H54 (cell line): ENCODE measurements at places on chromosomes 11 and 22.

GRCh38 chr22:27510024-27510423, 291.5 kb downstream of the MN1 start:
- no peak for DNase-seq

GRCh38 chr11:69319255-69320106, 25.5 kb downstream of the MYEOV start:
- no peak for DNase-seq

DNA sequence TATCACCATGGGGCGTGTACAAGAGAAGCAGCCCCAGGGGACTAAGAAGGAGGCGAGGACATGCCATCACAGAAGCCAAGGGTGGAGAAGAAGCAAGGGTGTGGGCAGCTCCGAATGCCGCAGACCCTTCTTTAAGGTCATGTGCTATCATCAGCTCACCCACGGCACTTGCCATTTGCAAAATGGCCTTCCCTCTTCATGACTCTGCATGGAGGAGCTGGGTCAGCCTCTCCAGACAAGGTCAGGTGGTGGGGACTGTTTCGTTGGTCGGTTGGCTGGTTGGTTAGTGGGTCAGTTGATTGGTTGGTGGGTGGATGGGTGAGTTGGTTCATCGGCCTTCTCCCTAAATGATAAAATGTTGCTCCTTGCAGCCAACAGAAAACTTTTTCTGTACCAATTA, 622.5 kb downstream of the TBC1D22A start:
- DNase-seq: no peak

DNA sequence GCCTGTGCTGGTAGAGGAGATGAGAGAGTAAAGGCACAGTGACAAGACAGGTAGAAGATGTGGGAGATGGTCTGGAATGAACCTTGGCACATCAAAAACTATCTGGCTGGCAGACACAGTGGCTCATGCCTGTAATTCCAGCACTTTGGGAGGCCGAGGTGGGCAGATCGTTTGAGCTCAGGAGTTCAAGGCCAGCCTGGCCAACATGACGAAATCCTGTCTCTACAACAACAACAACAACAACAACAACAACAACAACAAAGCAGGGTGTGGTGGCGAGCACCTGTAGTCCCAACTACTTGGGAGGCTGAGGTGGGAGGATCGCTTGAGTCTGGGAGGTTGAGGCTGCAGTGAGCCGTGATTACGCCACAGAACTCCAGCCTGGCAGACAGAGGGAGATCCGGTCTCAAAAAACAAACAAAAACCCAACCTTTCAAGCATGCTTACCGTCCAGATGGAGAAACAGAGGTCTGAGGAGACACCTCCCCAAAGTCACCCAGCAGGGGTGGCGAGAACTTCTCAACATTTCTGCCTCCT, 11.8 kb downstream of the KCTD21 start:
- DNase-seq: no peak

GRCh38 chr11:124896821-124897391, 759 bp downstream of the ROBO4 start:
- no peak for DNase-seq

- DNase-seq: no peak
Observed at GRCh38 chr11:82043316-82043715, 690.3 kb downstream of the FAM181B start.

DNA sequence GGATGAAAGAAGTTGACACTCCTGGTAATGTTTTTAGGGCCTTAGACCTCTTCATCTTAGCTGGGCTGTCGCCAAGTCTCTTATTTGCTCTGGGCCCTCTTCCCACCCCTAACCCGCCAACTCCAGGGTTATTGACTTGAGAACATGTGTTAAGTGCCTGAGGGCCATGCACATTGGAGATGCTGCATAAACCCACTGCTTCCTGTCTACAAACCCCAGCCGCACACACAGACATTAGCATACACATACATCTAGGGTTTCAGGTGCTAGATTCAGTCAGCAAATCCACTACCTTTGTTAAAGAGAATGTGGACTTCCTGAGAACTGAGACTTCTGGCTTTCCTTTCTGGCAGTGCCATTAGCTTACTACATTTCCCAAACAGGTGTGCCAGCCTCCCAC, 817 bp downstream of the PANX3 start:
- DNase-seq: no peak

- no peak for DNase-seq
Observed at GRCh38 chr11:93249459-93250220, 51.8 kb upstream of the SLC36A4 start.

DNA sequence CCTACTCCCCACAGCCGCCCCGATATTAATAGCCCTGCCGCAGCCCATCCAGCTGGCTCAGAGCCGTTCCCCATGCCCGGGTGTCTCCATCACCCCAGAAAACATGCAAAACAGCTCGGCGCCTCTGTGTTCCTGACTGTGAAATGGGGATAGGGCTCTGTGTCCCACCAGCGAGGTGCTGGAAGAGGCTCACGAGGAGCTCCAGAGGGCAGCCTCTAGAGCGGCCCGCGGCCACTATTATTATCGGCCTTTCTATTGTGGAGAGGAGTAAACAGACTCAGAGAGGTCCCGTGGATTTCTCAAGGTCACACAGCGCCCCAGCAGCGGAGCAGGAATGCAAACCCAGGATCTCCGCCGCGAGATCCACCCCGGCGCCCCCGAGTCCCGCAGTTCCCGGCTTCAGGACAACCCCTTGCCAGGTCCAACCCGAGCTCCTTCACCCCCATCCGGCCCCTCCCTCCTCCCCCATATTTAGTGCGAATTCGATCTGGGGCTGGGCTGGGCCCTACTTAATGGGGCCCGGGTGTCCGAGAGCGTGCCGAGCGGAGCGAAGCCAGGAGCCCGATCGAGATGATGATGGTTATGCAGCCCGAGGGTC, at the start of gene ACTN3:
TSS of gene ACTN3 (plus strand) at position 536 of the 598 bp plus-strand sequence. CDS start at position 571, 35 bp downstream.
- no peak for DNase-seq

DNA sequence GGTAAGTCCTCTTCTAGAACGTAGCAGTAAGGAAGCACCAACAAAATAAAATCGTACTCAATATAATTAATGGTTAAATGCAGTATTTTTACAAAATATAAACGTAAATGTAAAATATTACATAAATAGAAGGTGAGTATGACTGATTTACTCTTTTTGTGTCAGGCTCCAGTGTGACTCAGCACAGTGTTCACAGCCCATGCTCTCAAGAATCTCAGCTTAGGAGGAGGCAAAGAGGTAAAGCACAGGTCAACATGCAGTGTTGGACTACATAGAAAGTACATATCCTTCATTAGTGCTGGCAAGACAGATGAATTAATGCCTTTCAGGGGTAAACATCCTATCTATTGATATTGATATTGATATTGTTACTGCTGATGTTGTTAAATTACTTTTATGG, 2050.6 kb upstream of the RAG2 start:
- DNase-seq: no peak

GRCh38 chr11:17272801-17273200, 3.7 kb upstream of the NUCB2 start:
- DNase-seq: no peak

DNA sequence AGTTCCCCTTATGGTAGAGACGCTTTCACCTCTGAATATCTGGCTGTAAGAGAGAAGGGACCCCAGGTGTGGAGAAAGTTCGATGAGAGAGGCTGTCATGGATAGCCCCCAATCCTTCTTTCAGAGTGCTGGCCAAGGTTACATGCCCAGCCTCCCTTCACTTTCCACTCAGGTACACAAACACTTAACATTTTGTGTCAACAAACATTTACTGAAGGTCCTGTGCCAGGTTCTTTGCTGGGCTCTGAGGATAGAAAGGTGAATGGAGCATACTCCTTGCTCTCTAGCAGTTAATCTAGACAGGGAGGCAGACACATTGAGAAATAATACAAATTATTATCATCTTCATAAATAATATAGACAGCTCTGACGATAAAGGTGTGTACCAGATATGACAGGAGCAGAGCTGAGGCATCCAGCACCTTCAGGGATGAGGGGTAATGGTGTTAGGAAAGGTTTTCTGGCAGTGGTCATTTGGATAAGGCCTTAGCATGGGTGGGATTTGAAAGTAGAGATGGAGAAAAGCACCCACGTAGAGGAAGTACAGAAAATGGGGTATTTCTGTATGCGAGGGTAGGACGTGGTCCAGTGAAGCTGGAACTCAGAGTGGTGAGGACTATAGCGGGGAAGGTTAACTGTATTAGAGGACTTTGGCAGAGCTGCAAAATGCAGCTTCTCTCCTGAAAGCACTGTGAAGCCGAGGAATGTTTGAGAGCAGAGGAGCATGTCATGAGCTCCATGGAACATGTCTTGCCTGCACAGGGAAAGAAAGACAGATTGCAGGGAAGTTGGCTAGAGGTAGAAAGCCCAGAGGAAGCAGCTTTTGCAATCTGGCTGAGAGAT, 19.6 kb downstream of the PPFIBP2 start:
- no peak for DNase-seq

DNA sequence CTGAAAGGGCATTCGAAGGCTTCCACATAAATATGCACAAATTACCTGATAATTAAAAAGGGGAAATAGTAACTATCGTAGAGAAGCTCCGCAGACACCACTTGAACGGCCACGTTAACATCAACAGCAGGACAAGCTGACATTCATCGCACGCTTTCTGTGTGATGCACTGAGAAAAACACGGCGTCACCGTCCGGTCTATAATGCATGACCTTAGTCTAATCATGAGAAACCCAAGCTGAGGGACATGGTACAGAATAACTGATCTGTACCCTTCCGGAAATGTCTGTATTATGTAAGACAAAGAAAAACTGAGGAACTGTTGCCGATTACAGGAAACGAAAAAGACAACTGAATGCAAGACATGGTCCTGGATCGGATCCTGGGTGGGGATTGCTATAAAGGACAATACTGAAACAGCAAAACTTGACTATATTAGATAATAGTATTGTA, 678 bp upstream of the RANGAP1 start:
- DNase-seq: no peak

GRCh38 chr11:21564095-21564494, 628.8 kb upstream of the ANO5 start:
- DNase-seq: no peak

- DNase-seq: no peak
Observed at GRCh38 chr11:69840371-69841169, 21.4 kb upstream of the FGF3 start.

GRCh38 chr11:131888230-131888855, 517.9 kb downstream of the NTM start:
- no peak for DNase-seq

- peak; percentile 88 for DNase-seq
Observed at GRCh38 chr11:67354075-67355022, 1.0 kb upstream of the POLD4 start.

DNA sequence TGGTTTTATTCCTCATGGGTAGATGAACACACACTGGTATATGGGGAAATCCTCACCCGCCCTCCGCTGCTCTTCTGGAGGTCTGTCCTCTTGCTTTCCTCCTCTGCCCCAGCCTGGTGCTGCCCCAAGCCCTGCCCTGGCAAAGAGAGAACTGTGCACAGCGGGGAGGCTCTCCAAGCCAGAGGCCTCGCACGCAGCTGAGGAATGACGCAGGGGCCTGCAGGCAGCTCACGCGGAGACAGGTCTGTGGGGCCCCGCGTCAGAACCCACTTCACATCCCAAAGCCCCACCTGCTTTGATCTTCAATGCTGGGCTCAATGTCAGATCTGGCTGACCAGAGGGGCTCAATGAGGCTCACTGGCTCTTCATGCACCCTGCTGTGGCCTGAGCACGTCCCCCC, 10.0 kb downstream of the GATD1 start:
- no peak for DNase-seq

- DNase-seq: no peak
Observed at GRCh38 chr11:45152740-45153595, 6.5 kb downstream of the PRDM11 start.

DNA sequence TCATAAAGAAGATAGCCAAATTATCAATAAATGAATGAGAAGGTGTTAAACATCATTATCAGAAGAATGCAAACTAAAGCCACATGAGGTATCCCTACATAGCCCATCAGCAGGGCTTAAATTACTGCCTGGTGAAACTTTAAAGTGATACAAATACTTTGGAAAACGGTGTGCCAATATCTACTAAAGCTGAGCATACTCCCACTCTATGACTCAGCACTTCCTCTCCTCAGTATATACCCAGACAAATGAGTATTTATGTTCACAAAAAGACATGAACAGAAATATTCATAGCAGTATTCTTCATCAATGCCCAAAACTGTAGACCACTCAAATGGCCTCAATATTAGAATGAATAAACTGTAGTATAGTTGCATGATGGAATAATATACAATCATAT, 284.6 kb upstream of the ZC3H12C start:
- no peak for DNase-seq

- DNase-seq: no peak
Observed at GRCh38 chr11:36131721-36132397, 157.4 kb downstream of the COMMD9 start.

DNA sequence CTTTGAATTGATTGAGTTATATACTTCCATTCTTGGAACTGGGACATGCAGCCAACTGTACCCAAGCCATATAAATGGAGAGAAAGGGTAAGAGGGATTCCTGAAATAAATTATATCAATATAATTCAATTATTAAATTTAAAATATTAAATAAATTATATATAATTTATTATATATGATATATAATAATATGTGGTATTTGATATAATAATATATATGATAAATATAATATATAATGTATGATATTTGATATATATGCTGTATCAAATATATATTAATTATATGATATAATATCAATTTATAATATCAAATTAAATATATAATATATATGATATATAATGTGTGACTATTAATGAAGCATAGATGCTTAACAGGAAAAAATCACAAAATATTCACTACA, 677.0 kb downstream of the NELL1 start:
- DNase-seq: no peak

- no peak for DNase-seq
Observed at GRCh38 chr11:131290185-131290584, 80.2 kb upstream of the NTM start.

GRCh38 chr22:17540481-17540880, 22.8 kb upstream of the SLC25A18 start:
- DNase-seq: no peak

GRCh38 chr11:128298271-128298670, 289.1 kb downstream of the ETS1 start:
- DNase-seq: no peak

- no peak for DNase-seq
Observed at GRCh38 chr11:102288725-102289083, 28.6 kb upstream of the BIRC3 start.
